ENCODE measurements at places on chromosomes 7 and 10.
A peak's percentile ranks its signal among the peaks of the same experiment; 100 is the strongest.

DNA sequence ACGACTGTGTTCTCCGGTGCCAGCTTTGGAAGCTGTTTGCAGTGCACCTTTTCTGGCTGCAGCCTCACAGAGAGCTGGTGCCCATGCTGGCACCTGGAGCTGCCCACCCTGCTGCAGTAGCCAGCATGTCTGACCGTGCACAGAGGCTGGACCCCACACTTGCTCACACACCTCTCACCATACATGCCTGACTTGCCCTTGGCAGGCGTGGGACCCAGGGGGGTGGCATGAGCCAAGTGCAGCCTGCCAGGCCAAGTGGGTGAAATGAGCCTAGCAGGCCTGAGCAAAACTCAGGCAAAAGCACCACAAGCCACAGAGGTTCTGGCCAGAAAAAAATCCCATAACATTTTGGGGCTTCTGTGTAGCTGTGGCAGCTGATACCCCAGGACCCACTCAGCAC is 258.8 kb downstream of the XPNPEP1 start:
- no peak for DNase-seq

DNA sequence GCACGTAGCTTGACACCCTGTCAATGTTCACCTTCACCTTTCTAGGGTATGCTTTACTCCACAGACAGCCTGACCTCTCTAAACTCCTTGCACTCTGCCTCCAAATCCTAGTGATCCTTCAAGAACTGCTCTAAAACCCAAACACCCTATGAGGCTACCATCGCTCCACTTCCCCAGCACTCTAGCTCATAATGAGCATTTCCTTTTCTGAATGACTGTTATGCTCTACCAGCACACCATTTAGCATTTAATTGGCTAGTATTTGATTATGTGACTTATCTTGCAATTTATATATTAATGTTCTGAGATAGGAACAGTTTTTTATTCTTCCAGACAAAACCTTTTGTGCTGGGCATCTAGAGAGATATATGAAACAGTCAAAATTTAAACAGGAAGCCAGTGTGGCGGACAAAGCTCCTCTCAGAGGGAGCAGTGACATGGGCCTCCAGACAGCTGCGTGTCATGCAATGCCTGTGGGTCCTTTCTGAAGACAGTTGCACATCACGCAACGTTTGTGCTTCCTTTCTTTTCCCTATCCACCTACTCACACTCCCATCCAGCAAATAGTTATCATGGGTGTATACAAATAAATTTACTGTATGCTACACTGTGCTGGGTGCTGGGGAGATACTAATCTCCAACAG is 86.3 kb downstream of the ALOX5 start:
- DNase-seq: no peak

DNA sequence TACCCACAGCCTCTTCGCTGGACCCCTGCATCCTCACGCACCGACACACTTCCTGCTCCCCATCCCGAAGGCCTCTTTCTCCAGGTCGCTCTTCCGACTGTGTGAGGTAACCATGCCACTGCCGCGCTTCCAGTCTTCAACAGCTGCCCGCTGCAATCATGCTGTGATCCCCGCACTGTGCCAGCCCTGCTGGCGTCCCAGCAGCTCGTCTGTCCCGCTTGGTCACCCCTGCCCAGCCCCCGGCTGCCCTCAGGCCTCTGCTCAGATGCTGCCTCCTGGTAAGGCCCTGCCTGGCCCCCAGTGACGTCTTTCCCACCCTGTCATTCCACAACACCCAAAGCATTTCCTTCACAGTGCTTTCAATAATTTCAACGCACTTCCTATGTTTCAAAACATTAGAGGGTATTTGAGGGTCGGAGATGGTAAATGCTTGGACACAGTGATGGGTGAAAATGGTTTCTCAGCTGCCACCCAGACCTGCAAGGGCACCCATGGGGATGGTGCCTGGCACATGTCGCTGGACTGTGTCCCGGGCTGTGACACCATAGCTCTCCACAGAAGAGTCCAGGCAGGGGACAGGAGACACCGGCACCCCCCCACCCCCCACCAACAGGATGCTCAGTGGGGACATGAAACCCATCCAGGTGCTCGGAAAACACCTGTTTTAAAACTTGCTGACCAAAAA is 125.2 kb downstream of the MAD1L1 start:
- DNase-seq: no peak

GRCh38 chr7:108307194-108307593 is 149.0 kb downstream of the NRCAM start:
- DNase-seq: no peak

- no peak for DNase-seq
Observed at GRCh38 chr7:83178066-83178465, 15.4 kb upstream of the PCLO start.

- DNase-seq: no peak
Observed at GRCh38 chr10:72105710-72106109, 17.4 kb upstream of the SPOCK2 start.

GRCh38 chr7:2872296-2872874 is 28.3 kb upstream of the GNA12 start:
- no peak for DNase-seq

- no peak for DNase-seq
Observed at GRCh38 chr10:63534723-63535122, 13.5 kb downstream of the REEP3 start.

- DNase-seq: no peak
Observed at GRCh38 chr7:85775431-85775830, 588.6 kb upstream of the SEMA3D start.

DNA sequence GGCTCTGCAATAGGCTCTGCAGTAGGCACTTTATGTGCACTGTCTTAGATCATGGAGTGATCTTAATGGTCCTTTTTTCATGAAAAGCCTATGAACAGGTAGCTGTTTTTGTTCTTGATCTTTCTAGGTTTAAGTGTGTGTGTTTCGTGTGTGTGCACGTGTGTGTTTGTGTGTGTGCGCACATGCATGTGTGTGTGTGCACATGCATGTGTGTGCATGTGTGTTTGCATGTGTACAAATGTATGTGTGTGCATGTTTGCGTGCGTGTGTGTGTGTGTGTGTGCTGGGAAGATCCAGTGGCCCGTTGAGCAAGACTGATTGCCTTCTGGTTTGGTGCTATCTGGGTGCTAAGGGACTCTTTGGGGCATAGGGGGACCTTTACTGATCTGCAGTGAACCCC is 334.8 kb downstream of the GLRX3 start:
- no peak for DNase-seq

- DNase-seq: no peak
Observed at GRCh38 chr7:26948617-26949118, 84.3 kb upstream of the SKAP2 start.

DNA sequence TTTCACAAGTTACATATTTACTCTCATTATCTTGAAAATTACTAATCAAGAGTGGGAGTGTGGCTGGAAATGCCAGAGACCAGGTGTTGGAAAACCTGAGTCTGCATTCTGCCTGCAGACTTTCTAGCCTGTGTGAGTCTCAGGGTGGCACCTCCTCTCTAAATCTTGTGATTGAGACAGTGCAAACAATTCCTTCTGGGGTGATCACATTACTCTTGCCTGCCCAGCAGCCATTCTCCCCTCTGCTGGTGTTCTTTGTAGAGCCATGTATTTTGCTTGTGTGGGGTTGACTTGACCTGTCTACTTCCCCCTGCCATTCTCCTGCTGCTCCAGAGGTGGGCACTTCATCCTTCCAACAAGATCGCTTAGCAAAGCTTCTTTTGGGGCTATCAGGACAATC is 101.1 kb downstream of the RAPGEF5 start:
- no peak for DNase-seq

DNA sequence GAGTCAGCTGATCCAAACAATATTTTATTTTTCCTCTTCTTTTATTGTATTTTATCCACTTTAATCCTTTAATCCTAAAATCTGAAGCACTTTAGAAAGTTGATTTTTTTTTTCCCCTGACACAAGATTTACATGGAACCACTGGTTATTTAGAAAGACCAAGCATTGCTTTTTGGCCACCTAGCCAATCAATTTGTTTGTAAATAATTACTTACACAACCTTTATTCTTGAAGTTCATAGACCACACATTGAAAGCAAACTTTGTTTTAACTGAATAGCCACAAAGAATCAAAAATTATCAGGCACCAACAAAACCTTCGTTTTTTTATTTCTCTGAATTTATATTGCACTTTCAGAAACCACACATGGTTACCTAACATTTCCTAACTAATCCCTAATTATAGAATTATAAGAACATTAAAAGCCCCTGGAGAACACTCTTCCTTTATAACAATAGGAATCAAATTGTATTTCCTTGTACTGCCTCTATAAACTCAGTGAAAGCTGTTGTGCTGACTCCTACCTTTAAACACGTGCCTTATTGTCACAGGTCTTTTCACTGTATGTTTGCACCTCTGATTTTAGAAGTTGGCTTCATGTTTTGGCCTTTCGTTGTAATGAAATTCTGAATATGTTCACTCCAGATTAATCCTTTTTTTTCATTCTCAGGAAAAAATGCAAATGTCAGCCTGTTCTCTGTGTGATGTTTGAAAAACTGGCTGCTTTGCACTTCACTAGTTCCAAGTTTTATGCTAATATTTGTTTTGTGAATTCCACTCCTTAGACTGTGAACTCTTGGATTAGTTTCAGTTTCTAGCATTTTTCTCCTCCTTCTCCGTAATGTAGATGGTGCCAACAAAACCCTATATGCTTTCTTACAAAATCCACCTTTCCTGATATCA is 1511.9 kb downstream of the REEP3 start:
- DNase-seq: no peak

GRCh38 chr7:17328641-17329040 is 30.2 kb downstream of the AHR start:
- DNase-seq: no peak

DNA sequence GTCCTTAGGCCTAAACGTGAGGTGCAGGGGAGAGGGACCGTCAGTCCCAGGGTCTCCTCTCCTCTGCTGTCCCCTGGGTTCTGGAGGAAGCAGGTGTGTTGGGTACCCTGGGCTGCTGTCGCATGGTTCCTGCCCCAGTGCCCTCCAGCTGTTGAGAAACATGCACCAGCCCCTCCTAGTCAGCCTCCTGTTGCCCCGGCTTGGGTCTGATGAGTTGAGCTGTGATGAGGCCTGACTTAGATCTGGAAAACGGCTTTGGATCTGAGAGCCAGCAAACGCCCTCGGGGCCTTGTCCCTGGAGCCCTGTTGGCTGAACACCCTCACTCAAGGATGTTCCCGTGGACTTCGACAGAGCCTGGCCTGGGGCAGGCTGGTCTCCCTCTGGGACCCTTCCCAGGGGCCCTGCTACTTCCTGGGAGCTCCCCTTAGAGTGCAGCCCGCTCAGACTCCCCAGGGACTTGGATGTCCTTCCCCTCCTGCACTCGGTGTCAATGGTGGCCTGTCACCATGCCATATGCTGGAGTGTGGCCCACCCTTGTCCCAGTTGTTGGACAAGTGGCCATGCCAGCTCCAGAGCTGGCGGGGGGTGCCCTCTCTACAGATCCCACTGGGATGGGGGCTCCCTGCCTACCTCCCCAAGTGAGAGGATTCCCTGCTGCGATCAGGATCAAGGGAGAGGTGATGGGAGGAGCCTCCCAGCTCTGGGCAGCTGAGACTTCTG is 12.3 kb downstream of the ZNF316 start:
- DNase-seq: no peak

DNA sequence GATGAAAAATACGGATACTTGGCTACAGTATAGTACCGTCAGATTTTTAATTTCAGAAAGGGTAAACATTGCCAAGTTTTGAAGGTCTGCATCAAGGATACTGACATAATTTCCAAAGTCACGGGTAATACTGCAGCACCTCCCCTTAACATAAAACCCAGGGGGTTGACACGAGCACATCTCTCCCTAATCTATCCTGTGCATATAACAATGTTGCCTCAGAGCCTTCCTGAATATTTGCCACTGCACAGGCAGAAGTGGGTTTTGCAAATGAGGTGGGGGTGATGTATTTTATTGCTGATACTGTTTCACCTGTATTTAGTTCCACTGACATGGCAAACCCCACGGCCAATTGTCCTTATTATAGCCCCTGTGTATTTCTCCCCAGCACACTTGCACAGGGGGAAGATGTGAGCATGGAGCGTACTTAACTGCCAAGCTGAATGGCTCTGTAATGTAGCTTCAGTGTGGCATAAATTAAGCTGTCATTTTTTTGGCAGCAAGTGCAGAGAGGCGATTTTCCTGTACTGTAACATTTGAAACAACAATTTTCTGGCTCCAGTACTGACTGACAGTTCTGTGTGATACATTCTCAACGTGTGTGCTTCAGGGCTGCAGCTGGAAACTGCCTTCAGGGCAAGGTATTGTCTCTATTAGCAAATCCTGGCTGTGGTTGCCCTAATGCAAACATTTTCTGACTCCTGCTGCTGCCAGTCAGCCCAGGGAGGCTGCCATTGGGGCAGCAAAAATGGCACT is 299.6 kb upstream of the SP4 start:
- peak; percentile 65 for DNase-seq

DNA sequence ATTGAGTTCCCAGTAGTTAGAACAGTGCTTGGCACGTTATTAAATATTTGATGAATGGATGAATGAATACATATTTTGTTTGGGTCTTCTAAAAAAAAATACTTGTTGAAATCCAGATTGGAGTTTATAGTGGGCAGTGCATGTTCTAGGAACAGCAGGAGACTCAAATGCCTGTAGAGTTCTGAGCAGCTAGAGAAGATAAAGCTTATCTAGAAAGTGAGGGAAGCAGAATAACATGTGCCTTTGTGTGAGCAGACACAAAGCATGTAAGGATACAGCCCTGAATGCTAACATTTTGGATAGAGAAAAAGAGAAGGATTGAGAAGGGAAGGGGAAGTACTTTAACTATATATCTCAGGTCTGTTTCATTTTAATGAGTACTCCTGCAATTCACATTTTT is 71.9 kb downstream of the SRI start:
- no peak for DNase-seq

DNA sequence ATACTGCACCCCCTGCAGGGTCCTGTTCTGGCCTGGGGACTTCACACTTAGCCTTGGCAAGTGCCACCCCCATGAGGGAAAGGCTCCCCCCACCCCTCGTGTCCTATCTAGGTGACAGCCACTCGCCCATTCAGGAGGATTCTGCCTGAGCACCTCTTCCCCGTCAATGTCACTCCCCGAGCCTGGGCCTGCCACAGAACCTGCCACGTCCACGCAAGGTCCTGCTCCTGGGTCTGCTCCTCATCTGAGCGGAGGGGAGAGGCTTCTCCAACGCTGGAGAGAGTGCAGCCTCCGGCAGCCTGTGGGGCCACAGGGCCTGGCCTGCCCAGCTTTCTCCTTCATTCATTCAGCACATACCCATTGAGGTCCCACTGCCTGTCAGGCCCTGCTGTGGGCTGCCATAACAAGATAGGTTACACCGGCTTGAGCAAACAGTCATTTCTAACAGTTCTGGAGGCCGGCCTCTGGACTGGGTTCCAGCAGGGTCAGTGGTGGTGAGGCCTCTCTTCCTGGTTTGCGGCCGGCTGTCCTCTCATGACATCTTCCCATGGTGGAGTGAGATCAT is 92.0 kb upstream of the RET start:
- DNase-seq: no peak

Data from MCF 10A (cell line).